Stimulated activated CD4-positive, alpha-beta T cell treated with anti-CD3 and anti-CD28 coated beads, Interleukin-2, amount 100 ng/mL, for 24 hours (primary cell): ENCODE measurements at places on chromosomes 16 and 17.
A peak's percentile ranks its signal among the peaks of the same experiment; 100 is the strongest.

- DNase-seq, result no peak
Measured at GRCh38 chr16:19876501-19877059, 8.1 kb downstream of the GPRC5B start.

- DNase-seq, result peak; percentile 60
Measured at GRCh38 chr17:80743181-80743771, 198.6 kb downstream of the RPTOR start.

- no peak for DNase-seq
Measured at GRCh38 chr17:30346221-30346795, 12.5 kb upstream of the TMIGD1 start.

DNA sequence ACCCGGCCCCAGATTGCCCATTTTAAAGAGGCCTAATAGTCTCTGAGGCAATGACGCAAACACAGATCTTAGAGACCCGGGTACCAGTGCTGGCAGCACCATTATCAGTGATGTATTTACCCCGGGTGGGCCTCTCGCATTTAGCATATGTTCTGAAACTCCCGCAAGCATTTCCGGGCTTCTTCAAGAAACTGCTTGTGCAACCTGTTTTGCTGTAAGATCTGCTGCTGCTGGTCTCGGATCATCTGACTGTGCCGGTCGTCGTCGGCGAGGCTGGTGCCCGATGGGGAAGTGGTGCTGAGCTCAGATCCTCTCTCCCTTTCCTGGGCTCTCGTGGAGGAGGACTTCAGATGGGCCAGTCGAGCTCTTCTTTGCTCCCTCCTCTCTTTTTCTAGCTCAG, 12.5 kb downstream of the CEP295NL start:
- DNase-seq, result peak; percentile 42

GRCh38 chr17:73166731-73167581, 2.1 kb downstream of the SSTR2 start:
- DNase-seq, result no peak

DNA sequence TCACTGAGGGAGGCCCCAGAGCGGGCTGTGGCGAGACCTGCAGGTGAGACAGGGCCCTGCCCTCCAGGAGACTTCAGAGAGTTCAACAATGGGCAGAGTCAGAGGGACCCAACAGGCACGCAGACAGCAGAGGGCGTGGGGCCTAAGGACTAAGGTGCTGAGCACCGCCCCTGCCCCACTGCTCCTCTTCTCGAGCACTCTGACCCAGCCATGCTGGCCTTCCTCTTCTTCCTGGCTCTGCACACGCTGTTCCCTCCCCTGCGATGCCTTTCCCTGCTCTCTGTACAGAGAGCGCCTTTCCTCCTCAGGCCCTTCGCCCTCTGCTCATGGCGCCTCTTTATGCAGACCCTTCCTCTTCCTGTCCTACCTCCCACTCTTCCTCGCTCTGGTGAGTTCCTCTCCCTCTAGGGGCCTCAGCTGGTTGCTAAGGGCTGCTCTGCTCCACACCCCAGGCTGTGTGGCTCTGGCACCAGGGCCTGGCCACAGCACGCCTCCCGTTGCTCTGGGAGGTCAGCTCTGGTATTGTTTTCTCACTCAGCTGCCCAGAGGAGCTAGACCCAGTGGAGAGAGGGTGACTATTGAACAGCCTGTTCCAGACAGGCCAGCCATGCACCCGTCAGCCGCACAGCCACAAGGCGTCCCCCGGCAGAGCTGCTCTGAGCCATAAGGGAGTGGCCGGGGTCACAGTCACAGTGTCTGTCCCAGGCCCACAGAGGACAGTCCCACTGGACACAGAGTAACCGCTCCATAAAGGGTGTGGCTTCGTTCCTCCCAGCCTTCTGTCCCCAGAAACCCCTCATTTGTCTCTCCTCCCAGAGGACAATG, 13.6 kb upstream of the RASD1 start:
- no peak for DNase-seq
